ENCODE measurements at places on chromosomes 13 and 19.
A peak's percentile ranks its signal among the peaks of the same experiment; 100 is the strongest.

GRCh38 chr19:18633321-18633720, 3.5 kb upstream of the KLHL26 start:
- no peak for DNase-seq

- no peak for DNase-seq
These were observed 70.6 kb upstream of the SERP2 start for GRCh38 chr13:44302940-44303575.

DNA sequence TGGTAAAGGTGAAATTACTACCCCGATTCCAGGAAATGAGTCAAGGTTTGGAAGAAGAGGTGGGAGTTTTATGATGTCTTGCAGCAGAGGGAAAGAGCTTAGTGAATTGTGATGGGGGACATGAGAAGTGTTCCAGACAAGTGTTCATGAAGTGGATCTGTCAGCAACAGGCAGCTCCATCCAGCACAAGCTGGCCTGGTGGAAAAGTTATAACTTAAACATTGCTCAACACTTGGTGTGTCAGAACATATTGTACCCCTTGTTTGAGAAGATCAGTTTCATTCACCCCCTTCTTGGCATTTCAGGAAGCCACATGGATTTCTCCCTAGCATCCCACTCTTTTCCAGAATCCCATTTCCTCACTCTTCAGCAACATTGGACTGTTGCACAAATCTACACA, 222.0 kb downstream of the B3GLCT start:
- DNase-seq: no peak

GRCh38 chr19:4305257-4305612, 837 bp downstream of the FSD1 start:
- no peak for DNase-seq

DNA sequence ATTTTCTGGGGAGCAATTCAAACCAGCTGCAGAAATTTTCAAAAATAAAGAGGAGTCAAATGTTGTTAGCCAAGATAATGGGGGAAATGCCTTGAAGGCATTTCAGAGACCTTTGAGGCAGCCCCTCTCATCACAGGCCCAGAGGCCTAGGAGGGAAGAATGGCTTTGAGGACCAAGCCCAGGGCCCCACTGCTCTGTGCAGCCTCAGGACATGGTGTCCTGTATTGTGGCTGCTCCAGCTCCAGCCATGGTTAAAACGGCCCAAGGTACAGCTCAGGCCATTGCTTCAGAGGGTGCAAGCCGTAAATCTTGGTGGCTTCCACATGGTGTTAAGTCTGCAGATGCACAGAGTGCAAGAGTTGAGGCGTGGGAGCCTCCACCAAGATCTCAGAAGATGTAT, 32.1 kb downstream of the NEK5 start:
- no peak for DNase-seq

DNA sequence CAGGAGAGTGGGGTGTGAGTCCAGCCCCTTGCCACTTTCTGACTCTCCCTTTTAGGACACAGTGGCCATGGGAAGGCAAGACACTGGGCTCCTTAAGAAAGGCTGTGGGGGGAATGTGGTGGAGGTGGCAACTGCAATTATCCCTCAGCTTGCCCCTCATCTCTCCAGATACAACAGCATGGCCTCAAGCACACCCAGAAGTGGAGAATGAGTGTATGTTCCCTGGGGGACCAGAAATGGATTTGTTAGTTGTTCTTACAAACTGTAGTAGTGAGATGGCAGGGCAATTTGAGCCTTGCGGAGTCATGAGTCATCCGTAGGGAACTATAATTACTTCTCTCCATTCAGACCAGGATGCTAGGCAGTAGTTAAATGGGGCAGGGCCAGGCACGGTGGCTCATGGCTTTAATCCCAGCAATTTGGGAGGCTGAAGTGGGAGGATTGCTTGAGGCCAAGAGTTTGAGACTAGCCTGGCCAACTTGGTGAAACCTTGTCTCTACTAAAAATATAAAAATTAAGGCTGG, 25.6 kb upstream of the CXCL17 start:
- DNase-seq: no peak

DNA sequence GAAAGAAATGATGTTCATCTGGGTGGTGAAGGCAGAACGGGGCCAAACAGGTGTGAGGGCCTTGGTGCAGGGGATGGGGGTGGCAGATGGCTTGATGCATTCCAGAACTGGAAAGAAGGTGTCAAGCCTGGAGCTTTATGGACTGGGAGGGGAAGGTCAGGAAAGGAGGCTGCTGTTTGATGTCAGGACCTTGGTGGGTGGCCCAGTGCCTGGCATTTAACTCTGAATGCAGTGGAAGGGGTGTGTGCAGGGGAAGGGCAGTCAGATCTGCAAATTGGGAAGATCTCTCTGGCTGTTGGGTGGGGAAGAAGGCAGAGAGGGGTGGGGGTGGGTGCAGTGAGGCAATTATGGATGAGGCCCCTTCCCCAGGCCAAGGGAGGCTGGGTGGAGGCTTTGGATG, 11.7 kb downstream of the KCTD15 start:
- no peak for DNase-seq

- peak; percentile 45 for DNase-seq
These were observed 8.3 kb downstream of the TEKTIP1 start for GRCh38 chr19:3547301-3547731.

- DNase-seq: no peak
These were observed 10.9 kb downstream of the MKNK2 start for GRCh38 chr19:2039959-2040646.

DNA sequence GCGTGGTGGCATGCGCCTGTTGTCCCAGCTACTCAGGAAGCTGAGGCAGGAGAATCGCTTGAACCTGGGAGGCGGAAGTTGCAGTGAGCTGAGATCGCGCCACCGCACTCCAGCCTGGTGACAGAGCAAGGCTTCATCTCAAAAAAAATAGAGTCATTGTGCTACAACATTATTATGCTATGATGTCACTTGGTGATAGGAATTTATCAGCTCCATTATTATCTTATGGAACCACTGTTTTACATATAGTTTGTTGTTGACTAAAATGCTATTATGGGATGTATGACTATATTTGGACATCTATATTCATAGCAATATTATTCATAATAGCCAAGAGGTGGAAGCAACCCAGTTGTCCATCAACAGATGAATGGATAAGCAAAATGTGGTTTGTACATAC, 26.4 kb upstream of the SLC7A1 start:
- no peak for DNase-seq

DNA sequence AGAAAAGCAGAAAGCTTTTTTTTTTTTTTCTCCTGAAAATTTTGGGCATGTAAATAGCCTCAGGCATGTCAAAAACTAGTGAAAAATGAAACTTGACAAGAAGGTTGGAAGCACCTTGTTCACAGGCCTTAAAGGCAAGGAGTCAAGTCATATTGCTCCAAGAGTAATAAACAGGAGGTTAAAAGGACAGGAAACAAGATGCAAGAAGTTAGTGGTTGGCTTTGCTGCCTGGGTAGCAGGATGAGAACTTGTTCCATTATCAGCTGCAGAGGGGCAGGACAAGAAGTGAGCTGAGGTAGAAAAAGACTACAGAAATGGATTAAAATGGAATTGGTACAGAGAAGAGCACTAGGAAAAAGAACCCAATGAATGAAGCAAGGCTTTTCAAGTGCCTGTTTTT, 242.6 kb downstream of the DCT start:
- no peak for DNase-seq

- no peak for DNase-seq
These were observed 33.8 kb upstream of the MYO16 start for GRCh38 chr13:108595436-108596274.

DNA sequence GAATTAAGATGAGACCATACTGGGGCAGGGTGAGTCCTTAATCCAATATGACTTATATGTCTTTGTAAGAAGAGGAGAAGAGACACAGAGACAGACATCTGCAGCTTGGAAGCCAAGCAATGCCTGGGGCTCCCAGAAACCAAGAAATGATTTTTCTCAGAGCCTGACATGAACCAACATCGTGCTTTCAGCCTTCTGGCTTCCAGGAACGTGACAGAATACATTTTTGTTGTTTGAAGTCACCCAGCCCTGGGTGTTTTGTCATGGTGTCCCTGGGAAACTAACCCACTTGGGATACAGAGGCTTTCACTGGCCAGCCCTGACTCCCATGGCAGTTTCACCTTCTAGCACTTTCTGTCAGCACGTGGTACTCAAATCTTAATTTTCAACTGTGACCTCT, 95.3 kb upstream of the SLC10A2 start:
- DNase-seq: no peak

- no peak for DNase-seq
These were observed 206.1 kb downstream of the SUCLA2 start for GRCh38 chr13:47794963-47795362.

GRCh38 chr19:34274827-34275625, 20.7 kb downstream of the GARRE1 start:
- no peak for DNase-seq

DNA sequence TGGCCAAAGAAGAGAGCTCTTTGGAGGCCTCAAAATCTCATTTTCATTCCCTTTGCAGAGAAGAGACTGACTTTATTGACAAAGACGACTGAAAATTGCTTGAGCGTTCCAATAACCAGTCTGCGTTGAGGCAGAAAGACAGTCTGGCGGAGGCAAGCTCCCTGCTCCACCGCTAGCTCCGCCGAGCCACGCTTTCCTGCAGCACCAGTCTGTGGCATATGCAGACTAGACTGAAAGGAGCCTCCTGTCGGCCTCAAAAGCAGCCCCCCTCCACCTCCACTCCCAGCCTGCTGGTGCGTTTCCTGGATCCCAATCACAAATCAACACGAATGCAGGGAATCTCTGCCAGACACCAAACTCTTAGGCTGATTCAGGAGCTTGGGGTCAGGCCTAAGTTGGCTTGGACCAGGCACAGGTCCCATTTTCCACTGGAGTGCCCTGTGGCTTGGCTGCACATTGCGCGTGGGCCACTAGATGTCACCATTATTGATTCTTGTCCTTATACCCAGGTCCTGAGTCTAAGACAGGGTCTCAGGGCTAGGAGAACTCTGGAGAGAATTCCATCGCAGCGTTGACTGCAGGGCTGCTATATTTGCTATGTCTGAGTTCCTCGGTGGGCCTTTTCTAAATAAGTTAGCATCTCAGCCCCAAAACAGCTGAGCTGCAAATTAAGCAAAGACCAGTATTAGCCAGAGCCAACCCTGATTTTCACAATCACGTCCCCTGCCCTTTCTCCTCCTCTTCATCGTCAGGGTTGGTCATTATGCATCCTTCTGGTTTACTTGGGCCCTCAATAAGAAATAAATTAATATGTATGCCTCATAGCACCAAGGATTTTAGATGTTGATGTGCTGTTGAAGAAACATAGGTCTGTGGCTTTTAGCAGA, 5.2 kb upstream of the ZNF507 start:
- DNase-seq: peak; percentile 23

DNA sequence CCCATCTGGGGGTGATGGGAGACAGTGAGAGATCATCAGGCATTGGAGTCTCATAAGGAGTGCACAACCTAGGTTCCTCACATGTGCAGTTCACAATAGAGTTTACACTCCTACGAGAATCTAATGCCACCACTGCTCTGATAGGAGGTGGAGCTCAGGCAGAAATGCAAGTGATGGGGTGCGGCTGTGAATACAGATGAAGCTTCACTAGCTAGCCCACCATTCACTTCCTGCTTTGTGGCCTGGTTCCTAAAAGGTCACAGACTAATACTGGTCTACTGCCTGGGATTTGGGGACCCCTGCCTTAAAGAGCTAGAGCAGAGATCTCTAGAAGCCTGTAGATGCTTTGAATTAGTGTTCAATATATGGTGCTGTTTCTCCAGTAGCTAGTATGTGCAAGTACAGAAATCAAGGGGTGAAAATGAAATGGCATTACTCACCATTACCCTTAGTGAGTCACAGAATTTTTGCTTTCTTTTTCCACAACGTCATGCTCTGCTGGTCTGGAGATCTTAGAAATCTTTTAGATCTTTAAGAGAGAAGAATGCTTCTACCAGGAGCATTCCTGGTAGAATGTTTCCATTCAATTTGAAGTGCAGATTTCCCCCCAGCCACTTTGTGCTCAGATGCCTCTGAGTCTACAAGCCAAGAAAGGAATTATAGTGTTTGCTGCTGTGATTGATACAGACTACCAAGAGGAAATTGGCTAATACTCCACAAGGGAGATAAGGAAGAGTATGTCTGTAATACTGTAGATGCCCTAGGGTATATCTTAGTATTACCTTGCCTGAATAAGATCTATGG, 2301.2 kb downstream of the PCDH9 start:
- no peak for DNase-seq

DNA sequence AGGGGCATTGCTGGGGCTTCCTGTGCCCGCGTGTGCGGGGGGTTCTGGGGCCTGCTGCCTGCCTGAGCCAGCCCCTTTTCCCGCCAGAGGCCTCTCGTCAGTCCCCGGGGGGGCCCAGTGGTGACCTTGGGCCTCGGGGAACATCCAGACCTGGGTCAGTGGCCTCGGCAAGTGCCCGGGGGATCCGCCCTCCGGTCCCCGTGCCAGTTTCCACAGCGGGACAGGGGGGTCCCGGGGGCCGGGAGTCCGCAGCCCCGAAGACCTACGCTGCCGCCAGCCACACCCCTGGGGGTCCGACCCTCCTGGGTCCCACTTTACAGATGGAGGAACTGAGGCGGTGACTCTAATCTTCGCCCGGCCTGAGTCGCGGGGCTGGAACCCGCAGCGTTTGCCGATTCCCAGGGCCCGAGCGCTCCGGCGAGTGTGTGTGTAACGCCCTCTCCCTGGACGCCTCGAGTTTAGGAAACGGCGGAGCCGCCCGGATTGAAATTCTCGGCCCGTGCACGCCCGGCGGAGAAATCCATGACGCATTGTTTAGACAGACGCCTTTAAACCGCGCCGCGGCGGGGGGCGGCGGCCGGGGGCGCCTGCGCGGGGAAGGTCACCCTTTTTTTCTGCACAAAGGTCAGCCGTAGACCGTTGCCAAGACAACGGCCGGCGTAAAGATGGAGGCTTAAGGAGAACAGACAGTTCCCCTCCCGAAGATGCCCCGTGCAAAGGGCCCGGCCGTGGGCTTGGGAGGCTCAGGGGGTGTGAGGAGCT, 39.3 kb downstream of the EFNA2 start:
- DNase-seq: peak; percentile 31

DNA sequence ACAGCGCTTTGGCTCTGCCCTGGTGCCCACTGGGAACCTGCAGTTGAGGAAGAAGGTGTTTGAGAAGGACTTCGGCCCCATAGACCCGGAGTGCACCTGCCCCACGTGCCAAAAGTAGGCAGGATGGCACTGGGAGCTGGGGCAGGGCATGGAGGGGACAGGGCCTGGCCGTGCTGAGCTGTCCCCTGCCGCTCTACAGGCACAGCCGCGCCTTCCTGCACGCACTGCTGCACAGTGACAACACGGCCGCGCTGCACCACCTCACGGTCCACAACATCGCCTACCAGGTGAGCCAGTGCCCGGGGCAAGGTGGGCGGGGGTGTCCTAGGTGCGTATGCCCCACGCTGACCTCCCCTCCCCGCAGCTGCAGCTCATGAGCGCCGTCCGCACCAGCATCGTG, 5.1 kb upstream of the DNM2 start:
- DNase-seq: no peak

DNA sequence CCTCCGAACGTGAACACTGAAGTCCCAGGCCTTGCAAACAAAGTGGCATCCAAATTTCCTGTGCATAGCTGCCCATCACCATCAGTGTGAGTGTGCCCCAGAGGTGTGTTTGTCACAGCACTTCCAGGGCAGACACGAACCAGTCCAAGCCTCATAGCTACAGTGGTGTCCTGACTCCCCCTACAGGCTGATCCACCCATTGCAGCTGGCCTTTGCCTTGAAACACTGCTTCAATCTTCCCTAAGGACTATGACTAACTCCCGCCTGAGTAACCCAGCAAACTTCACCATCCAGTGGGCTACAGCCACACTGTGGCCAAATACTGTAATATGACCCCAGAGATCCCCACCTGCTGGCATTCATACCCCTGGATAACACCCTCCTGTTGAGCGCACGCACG, 3.9 kb downstream of the ZNF266 start:
- DNase-seq: no peak

Data from CD4-positive, alpha-beta T cell (primary cell).